ENCODE measurements at places on chromosomes 7 and 10.

GRCh38 chr10:88987243-88987725, 3.3 kb upstream of the FAS start:
- no peak for DNase-seq

DNA sequence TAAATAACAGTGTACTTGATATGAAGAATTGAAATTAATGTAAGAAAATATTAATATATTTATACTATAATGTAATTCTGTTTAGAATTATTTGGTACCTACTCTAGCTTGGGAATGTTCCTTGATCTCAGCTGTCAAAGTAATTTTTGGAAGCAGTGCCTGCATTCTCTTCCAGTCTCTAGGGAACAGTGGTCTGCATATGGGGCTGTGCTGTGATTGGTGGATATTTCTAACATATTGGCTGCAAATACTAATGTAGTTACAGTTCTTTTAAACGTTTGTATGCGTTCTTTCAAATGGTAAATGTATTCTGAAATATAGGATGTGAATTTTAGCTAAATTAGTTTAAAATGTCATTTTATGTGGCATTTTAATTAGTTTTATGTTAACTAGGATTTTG, 87.2 kb downstream of the PHF14 start:
- no peak for DNase-seq

GRCh38 chr7:5557920-5558401, 134.3 kb upstream of the TNRC18 start:
- DNase-seq, result no peak

GRCh38 chr7:94395141-94396036, 694 bp downstream of the COL1A2 start:
- no peak for DNase-seq

DNA sequence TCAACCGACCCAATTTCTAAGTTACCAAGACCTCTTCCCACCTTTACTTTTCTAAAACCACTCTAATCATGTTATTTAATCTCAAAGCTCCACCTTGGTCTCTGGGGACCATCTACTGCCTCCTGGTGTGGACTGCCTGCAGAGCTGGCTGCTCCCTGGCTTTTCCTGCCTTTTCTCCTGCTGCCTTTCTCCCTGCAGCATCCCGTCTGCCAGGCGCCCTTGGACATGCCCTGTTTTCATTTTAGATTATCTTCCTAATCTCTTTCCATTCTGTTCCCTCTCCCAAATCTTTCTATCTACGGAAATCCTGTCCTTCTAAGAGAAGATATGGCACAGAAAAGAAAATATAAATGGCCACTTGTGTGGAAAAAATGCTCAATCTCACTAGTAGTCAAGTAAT, 23.1 kb downstream of the TCAF1 start:
- DNase-seq, result no peak

- no peak for DNase-seq
Measured at GRCh38 chr10:11782793-11783557, 40.2 kb upstream of the PROSER2 start.

- DNase-seq, result no peak
Measured at GRCh38 chr7:149414745-149415390, 46.0 kb downstream of the ZNF777 start.

DNA sequence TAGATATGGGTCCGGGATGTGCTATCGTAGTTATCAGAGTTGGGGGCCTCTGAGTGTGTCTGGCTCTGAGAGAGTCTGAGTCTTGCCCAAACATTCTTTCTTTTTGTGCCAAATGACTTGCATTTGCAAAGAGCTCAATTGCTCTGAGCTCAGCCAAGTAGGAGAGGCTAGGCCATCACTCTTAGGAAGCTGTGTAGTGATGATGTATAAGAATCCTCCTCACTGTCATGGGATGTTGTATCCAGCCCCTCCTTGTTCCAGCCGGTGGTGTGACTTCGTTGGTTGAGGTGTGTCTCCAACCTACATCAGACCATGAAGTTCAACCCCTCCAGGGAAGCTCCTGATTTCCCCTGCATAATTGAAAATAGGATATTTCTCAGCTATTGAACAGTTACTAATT, 97.5 kb upstream of the NPS start:
- DNase-seq, result no peak

DNA sequence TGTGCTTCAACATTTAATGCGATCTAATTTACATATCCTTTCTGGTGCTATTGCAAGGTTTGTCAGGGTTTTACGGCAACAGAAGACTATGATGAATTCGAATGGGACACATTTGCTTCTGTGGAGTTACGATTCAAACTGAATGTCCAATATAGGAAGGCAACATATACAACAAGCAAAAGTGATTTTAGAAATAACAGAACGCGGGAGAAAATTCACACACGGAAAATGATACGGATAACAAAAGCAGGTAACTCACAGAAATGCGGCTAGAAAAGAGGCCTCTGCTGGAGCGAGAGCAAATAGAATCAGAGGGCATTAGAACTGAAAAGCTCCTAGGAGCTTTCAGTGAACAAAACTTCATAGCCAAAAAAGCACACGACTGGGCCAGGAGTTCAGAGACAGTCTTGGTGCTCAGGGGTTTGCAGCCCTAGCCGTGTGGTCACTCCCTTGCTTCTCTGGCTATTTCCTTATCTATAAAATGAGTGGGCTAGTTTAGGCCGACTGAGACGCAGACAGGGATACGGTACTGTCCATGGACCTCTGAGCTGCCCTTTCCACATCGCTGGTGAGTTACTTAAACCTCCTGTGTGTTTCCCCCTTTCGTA, 557 bp upstream of the TAX1BP1 start:
- DNase-seq, result no peak

- no peak for DNase-seq
Measured at GRCh38 chr10:128386231-128386630, 260.0 kb upstream of the MKI67 start.

GRCh38 chr7:70694434-70694970, 437.4 kb upstream of the GALNT17 start:
- no peak for DNase-seq

DNA sequence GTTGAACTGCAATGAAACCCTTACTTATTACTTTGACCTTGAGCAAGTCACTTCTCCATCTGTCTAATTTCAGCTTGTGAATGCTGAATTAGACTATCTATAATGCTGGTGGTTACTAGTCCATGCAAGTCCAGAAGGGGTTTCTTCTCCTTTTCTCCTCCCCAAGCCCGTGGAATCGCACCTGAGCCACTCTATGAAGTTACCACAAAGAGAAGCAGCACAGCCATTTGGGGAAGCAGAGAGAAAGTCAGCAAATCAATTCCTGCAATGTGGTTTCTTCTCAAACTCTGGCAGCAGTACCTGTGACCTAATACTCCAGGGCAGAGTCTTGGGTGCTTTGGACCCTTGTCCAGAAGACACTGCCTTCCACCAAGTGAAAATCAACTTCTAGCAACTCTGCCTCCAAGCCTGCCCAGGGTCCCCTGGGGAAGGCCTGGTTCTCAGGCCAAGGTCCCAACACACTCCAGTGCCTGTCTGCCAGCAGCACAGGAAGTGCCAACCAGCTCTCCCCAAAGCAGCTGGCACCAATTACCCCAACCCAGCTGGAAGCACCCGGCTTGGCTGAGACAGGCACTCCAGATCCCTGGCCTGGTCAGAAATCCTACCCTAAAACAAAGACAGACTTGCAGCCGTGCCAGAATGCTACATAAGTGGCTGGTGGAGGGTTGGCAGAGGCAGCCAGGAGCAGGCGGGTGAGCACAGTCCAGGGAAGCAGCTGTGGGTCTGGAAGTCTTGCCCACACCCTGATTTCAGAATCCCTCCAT, 200.3 kb downstream of the LSM5 start:
- no peak for DNase-seq

- DNase-seq, result no peak
Measured at GRCh38 chr7:84948634-84949033, 238.2 kb downstream of the SEMA3D start.

DNA sequence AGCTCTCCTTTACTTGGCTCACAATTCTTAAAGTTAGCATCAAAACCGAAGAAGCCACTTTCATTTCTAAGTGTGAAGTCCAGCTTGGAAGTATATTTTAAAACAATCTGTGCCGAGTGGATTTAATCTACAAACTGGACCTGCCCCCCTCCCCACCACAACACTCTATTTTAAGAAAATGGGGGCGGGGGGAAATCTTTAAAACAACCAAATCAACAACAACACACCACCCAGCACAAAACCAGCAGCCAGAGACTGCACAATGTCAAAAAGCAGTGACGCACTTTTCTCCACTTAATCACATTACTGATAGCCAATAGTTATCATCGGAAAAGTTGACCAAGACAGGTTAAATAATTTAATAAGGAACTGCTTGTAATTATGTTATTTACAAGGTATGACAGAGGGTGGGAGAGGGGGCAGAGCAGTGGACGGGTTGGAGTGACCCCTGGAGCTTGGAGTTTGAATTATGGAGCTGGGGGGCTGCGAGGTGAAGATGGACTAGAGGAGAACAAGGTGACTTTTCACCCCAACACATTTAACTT, 2.8 kb downstream of the EBF3 start:
- no peak for DNase-seq

- no peak for DNase-seq
Measured at GRCh38 chr7:30270921-30271320, 13.5 kb upstream of the ZNRF2 start.

- DNase-seq, result no peak
Measured at GRCh38 chr10:69861251-69862240, 59.8 kb downstream of the COL13A1 start.

GRCh38 chr7:37149051-37149772, 299.5 kb downstream of the ELMO1 start:
- DNase-seq, result no peak

DNA sequence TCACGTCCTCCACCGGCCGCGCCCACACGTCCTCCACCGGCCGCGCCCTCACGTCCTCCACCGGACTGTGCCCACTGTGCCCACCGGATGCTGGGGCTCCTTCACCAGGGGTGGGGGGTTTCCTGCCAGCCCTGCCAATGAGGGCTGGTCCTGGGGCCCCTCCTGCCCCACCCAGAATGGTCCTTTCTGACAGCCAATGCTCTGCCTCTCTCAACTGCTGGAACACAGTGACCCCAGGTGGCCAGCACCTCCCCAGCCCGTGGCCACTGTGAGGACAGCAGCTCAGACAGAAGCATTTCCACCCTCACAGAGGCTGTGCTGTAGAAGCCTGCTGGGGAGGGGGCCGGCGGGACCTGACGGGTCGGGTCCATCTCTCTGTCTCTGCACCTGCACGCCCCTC, 90.1 kb upstream of the DNAAF5 start:
- DNase-seq, result peak; percentile 31

DNA sequence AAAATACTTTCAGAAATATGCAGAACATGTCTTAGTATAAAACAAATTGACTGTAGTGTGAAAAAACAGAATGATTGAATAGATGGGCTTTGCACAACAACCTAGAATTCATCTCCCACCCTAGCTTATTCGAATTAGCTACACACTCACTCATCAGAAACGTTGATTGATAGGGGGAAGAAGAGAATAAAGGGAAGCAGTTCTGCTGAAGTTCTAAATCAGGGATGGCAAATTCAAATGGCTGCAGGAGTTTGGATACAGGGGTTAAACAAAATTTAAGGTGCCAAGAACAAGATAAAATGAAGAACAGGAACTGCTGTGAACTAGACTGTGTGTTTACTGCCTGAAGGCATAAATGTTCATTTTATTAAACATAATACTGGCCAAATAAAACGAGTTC, 9.0 kb downstream of the CD36 start:
- DNase-seq, result no peak

DNA sequence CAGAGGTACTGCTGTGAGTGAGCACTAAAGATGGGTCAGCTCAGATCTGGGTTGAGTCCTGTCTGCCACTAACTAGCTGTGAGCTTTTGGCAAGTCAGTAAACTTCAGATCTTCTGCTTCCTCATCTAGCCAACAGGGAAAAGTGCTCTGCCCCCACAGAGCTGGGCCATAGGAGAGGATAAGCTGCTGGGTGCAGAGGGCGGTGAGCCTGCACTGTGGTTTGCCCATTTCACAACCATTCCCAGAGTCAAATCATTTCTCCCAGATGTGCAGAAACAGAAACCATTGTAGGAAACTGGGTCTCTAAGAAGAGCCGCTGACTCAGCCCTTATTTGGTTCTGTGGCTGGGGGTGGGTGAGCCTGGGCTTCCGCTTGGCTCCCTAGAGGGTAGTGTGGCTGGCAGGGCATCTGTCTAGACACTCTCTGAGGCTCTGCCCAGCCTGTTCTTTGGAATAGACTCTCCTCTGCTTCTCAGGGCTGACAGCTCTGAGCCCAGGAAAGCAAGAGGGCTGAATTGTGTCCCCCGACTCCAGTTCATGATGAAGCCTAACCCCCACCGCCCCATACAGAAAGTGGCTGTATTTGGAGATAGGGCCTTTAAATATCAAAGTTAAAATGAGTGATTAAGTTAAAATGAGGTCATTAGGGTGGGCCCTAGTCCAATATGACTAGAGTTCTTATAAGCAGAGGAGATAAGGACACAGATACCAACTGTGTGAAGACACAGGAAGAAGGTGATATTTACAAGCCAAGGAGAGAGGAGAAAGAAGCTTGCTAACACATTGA, 29.5 kb upstream of the ARHGAP22 start:
- DNase-seq, result peak; percentile 31

GRCh38 chr7:25122373-25122772, 2.7 kb downstream of the CYCS start:
- DNase-seq, result no peak

DNA sequence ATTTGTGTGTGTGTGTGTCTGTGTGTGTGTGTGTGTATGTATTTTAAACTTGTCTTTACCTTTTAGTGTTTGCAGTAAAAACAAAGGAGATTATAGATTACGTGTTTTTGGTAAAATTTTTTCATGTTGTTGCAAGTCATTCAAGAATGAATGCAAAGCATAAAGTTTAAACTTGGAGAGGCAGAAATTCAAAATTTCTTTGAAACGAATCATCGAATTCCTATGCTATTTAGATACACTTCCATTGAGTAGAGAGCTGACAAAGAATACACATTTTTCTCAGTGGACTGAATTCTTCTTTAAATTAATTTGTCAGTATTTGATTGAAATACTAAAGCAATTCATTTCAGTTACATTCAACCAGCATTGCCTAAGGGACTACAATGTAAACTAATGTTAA, 66.0 kb upstream of the HDAC9 start:
- no peak for DNase-seq

GRCh38 chr10:130636313-130636930, 500.2 kb downstream of the GLRX3 start:
- no peak for DNase-seq

- no peak for DNase-seq
Measured at GRCh38 chr10:130935128-130935439, 376.4 kb downstream of the TCERG1L start.

DNA sequence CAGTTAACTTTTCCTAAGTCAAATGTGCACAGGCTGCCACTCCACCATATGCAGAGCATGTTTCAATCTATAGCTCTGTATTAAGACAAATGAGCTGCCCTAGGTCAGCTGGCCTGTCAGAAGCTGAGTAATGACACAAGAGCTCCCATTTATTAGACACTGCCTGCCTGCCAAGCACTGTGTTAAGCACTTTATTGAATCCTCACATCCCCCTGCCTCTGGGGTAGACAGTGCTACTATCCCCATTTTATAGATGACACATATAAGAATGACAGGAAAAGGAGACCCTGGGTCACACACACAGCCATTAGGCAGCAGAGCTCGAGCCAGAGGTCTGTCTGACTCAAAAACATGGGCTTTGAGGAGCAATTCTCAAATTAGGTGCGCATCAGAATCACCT, 179.8 kb upstream of the PDE1C start:
- DNase-seq, result no peak

- DNase-seq, result no peak
Measured at GRCh38 chr7:157541295-157542067, 204.7 kb downstream of the DNAJB6 start.

Measured in activated gamma-delta T cell treated with anti-CD3 and anti-CD28 coated beads, Interleukin-2, amount 50 U/mL, for 16 hours (primary cell).